ENCODE measurements at places on chromosomes 6 and 20.
A peak's percentile ranks its signal among the peaks of the same experiment; 100 is the strongest.

GRCh38 chr6:123338394-123338793 is 298.4 kb downstream of the TRDN start:
- DNase-seq = no peak

GRCh38 chr20:59811681-59812171 is 121.7 kb downstream of the SYCP2 start:
- no peak for DNase-seq

DNA sequence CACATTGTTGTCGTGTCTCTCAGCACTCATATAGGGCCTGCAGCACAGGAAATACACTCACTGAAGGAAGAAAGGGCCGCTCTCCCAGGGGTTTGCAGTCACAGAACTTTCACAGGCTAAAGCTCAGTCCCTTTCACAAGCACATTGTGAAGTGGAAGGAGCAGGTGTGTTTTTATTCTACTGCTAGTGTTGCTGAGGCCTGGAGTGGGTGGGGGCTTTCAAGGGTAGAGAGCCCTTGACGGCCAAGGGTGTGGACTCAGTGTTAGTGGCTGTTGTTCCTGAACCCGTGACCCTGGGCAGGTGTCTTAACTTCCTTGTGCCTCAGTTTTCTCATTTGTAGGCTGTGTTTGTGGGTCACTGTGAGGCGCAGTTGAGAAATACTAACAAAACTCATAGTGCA is 66.2 kb upstream of the SLC22A1 start:
- DNase-seq = no peak

DNA sequence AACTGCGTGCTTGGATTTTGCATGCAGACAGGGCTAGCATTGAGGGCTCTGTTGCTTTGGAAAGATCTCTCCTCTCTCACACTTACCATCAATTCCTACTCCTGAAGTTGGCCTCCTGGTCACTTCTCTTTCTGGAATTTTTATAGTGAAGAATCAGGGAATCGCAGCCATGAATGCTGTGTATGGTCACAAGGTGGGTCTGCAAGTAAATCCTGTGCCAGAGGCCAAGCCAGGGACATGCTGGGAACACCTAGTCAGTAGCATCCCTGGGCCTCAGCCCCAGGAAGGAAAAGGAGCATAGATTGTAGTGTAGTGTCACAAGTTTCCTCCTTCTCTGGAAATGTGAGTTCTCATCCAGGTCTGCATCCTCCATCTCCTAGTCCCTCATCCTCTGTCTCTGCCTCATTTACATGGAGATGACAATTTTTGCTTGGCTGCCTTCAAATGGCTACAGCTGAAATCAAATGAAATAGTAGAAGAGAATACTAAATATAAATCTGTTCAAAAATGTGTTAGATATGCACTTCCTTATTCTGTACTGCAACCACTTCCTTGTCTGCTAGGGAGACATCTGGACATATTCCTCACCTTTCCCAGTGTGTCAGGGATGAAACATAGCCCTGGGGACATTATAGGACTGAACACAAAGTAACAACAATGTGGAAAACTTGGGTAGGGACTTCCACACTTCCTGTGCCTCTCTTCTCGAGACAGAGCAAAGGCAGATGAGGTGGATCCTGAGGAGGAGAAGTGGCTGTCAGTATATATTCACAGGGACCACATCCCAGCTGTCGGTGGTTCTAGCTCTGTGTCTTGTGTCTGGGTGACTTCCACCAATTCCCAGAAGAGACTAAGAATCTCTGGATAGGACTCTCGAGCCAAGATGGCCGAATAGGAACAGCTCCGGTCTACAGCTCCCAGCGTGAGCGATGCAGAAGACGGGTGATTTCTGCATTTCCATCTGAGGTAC is 17.0 kb downstream of the CST9 start:
- no peak for DNase-seq

- DNase-seq = peak; percentile 90
Measured at GRCh38 chr6:157021344-157021992, 244.3 kb downstream of the ARID1B start.

GRCh38 chr20:60869087-60869486 is 383.0 kb upstream of the CDH4 start:
- DNase-seq = no peak

GRCh38 chr20:53842301-53843099 is 227.9 kb downstream of the BCAS1 start:
- DNase-seq = peak; percentile 55

- DNase-seq = no peak
Measured at GRCh38 chr20:61956396-61957342, 109.0 kb downstream of the TAF4 start.

DNA sequence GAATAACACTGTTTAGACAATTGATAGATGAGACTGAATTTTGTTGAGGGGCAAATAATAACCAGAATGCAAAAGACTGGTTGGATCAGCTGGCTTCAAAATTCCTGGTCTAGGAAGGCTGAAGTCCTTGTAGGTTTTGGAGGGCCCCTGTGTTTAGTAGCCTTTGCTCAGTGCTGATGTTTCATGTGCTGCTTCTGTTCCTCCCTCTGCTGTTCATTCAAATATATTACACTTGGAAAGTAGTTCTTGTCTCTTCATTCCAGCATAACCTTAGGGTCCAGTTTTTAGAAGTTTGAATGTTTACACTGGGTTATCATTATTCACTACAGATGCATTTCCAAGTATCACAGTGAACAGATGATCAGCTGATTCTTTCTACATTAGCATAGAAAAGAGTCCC is 72.5 kb downstream of the FLRT3 start:
- no peak for DNase-seq

GRCh38 chr20:3109350-3110302 is 25.1 kb upstream of the AVP start:
- DNase-seq = no peak

DNA sequence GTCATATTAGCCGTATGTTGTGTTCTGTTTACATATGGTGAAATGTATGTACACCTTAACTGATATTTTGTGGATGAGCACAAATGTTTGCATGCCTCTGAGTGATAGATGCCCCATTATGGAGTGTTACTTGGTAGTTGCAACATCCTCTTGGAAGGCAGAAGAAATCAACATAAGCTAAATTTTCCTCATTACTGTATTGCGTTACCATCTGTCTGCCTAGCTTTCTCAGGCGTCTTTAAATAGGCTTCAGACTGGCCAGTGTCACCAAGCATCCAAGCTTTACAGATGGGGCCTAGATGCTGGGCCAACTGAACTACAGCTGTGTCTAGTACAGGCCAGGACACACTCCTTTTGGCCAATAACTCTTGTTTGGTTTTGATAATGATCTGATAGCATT is 250.6 kb downstream of the SAMD5 start:
- DNase-seq = no peak

DNA sequence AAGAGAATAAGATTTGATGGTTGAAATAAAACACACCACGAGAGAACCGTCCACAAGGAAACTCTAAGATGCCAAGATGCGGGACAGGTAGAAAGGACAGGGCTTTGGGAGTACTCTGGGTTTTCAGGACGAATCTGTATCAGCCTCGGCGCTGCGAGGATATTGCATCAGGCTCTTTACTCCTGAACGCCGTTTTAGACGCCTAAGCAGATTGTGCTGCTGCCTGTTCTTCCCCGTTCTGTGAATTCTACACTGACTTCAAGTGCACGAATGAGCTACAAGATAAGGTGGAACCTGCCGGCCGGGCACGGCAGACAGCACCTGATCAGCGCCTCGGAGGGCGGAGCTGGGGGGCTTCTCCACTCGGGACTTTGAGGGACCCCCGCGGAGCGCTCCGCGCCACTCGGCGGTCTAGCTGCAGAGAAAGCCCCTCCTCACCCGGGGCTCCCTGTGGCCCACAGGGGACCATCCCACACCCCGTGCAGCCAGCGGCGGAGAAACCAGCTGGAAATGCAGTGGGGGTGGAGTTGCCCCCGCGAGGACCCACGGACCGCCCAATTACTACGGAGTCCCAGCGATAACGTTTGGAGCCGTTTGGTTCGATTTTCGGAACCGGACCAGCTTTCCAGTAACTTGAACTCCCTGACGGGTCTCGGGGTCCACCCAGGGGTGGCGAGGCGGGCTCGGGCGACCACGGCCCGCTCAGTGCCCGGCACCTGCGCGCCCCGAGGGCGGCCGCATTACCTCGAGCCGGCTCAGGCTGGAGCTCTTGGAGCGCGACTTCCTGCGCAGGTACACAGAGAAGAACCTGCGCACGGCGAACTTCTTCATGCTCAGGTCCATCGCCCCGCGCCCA is 646 bp downstream of the RPS6KA2 start:
- DNase-seq = peak; percentile 9

DNA sequence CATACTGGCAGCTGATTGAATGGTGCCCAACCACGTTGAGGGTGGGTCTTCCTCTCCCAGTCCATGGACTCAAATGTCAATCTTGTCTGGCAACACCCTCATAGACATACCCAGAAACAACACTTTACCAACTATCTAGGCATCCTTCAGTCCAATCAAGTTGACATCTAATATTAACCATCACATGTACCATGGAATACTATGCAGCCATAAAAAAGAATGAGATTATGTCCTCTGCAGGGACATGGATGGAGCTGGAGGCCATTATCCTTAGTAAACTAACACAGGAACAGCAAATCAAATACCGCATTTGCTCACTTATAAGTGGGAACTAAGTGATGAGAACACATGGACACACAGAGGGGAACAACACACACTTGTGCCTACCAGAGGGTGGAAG is 206.9 kb upstream of the RNF217 start:
- DNase-seq = no peak

- DNase-seq = no peak
Measured at GRCh38 chr6:42899871-42900270, 16.0 kb upstream of the PTCRA start.

DNA sequence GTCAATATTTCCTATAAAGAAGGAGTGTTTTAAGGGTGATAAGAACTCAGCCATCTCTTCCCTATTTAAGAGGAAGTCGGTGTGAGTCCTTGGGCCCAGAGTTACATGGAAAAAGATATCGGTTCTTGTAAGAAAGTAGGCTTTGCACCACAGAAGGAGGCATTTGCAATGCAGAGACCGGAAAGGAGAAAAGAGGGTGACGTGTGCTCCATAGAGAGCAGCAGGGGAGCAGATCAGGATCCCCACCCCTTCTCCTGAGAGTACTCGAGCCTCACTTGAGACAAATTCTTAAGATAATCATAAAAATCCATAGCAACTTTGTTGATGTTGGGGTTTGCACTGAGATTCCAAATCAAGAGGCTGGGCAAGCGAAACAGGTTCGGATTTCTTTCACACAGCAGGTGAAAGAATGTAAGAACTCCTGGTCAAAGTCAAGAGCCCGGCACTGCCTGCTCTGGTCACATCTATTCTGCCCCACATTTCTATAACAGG is 27.8 kb downstream of the FOXA2 start:
- no peak for DNase-seq

DNA sequence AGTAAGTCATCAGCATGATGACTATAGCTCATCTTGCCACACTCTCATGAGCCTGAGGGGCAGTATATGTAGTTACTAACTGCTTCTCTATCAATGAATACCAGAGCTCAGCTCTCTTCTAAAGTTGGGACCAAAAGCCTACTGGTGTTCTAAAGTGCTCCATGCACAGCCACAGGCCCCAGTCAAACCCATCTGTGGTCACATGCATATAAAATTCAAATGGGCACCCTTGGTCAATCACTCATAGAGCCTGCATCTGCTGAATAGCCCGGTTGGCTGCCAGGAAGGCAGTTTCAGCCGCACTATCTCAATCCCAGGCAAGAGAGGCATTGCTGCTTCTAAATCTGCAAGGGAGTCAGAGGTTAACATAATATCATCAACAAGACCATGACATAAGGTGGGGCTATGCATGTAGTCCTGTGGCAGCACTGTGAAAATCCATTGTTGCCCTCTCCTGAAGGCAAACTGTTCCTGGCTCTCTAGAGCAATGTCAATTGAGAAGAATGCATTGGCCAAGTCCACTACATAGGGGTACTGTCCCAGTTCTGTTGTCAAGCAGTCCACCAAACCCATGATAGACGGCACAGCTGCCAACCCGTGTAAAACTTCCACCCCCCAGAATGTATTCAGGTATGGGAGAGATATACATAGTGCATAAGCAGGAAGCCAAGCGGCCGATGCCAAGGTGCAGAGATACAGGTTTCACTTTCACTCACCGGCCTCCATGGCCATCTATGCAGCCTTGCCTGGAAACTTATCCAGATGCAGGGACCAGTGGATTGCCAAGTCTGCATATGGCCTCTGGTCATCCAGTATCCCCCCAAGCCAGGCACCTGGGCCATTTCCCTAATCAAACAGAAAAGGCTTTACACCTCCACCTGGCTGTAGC is 76.2 kb downstream of the ALDH8A1 start:
- DNase-seq = peak; percentile 14

GRCh38 chr20:33017542-33017941 is 10.0 kb downstream of the BPIFB2 start:
- no peak for DNase-seq

GRCh38 chr20:51610761-51611624 is 68.5 kb upstream of the NFATC2 start:
- no peak for DNase-seq

DNA sequence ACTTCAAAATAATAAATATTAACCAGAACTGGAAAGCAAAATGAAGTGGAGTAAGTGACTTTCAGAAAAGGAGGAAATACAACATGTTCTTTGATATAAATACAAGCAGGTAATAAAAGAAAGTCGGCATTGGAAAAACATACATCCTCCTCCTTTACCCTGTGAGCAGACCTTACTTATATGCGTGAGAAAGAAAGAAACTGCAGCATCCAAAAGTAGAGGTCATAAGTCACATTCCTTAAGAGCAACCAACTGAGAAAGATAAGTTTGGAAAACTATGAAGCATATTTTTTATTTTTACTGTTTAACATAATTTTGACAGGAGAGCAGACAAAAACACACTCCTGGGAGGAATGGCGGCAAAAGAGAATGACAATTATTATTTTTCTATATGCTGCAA is 155.5 kb downstream of the HACE1 start:
- DNase-seq = no peak

- no peak for DNase-seq
Measured at GRCh38 chr6:79694156-79694555, 63.0 kb downstream of the SH3BGRL2 start.

GRCh38 chr6:132820629-132821381 is 6.4 kb downstream of the RPS12 start:
- no peak for DNase-seq

DNA sequence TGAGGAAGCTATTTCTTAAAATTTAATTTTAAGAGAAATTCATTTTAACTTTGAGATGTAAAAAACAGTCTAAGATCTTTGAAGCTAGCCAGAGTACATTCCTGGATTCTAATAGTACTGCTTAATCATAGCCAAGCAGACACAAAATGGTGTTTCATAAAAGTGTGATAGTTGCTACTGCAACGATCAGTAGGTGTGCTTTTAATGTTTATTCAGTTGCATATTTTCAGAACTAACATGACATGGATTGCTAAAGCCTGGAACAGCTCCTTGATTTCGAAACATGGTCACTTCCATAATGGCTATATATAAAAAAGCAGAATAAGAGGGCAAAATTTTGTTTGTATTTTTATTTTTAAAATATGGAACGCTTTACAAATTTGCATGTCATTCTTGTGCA is 35.5 kb downstream of the SESN1 start:
- no peak for DNase-seq

GRCh38 chr6:7390226-7390878 is 744 bp downstream of the RIOK1 start:
- DNase-seq = peak; percentile 70

GRCh38 chr6:115766745-115767462 is 293.8 kb downstream of the FRK start:
- no peak for DNase-seq
